ENCODE measurements at places on chromosomes 2 and 18.
A peak's percentile ranks its signal among the peaks of the same experiment; 100 is the strongest.

- DNase-seq: no peak
Observed at GRCh38 chr18:63090334-63090733, 229.2 kb downstream of the BCL2 start.

- no peak for DNase-seq
Observed at GRCh38 chr2:1210352-1210751, 202.9 kb upstream of the TPO start.

DNA sequence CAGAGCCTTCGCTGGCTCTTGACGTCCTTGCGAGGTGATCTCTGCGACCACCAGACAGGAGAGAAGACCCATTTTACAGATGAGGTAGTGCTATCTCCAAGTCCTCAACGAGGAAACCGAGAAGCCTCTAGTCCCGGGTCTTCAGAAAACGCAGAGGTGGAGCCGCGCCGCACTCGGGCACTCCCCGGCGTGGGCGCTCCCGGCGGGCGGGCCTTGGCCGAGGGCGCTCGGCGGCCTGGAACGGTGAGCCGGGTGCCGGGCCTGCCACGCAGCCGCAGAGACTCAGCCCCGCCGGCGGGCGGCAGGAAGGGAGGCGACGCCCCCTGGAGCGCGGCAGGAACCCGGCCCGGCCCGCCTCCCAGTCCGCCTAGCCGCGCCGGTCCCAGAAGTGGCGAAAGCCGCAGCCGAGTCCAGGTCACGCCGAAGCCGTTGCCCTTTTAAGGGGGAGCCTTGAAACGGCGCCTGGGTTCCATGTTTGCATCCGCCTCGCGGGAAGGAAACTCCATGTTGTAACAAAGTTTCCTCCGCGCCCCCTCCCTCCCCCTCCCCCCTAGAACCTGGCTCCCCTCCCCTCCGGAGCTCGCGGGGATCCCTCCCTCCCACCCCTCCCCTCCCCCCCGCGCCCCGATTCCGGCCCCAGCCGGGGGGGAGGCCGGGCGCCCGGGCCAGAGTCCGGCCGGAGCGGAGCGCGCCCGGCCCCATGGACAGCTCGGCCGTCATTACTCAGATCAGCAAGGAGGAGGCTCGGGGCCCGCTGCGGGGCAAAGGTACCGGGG lies at the start of gene CTDSP1:
Gene CTDSP1 (plus strand): TSS at position 478 of the 776 bp plus-strand sequence. CDS start 223 bp downstream, at position 701.
- peak; percentile 92 for DNase-seq

- no peak for DNase-seq
Observed at GRCh38 chr18:23981369-23981980, 33.1 kb upstream of the TTC39C start.

GRCh38 chr2:55721596-55722215 lies 28.1 kb upstream of the PNPT1 start:
- no peak for DNase-seq

DNA sequence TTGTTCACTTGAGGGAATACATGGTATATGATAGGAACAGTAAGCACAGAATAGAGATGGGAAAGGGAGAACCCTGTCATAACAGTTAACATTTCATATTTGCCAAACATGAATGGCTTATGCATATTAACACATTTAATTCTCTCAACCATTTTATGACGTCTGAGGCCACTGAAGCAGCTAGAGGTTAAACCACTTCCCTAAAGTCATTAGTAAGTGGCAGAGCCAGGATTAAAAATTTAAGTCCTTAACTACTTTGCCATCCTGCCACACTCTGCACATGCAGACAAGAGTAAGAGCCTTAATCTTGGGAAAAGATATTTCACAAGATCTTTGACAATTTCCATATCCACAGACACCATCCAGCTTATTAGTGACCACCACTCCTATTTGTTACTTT lies 2.1 kb downstream of the LIPT1 start:
- DNase-seq: no peak

DNA sequence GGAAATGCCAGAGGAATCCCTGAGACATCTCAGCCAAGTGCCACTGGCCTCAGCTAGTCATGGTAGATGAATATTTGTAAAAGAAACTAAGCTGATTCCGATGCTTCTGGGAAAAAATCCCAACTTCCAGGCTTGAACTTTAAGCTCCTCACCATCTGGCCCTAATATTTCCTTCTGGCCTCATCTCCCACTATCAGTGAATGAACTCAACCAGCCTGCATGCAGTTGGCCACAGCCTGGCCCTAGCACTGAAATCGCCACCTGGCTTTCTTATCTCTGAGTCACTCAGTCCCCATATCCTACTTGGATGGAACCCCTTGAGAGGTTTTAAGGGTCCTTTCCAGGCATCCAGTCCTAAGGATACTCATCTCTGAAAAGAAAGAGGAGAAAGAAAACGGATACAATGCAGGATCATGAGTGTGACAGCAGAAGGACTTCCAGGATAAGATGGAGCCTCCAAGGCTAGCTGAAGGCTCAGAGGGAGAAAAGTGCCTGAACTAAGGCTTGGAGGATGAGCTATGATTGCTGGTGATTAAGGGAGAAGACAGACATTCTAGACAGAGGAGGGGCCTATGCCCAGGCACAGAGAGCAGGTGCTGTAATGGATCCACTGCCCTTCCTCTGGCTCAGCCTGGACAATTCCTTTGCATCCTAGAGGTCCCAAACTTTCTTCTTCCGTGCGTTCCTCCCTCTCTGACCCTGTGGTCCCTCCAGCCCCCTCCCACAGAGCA lies 141.5 kb upstream of the MYCN start:
- DNase-seq: no peak

- DNase-seq: no peak
Observed at GRCh38 chr18:58983260-58984155, 118.8 kb downstream of the ZNF532 start.

- no peak for DNase-seq
Observed at GRCh38 chr18:58102875-58103274, 58.8 kb downstream of the NEDD4L start.

GRCh38 chr2:197992482-197993133 lies 188.2 kb downstream of the PLCL1 start:
- no peak for DNase-seq

DNA sequence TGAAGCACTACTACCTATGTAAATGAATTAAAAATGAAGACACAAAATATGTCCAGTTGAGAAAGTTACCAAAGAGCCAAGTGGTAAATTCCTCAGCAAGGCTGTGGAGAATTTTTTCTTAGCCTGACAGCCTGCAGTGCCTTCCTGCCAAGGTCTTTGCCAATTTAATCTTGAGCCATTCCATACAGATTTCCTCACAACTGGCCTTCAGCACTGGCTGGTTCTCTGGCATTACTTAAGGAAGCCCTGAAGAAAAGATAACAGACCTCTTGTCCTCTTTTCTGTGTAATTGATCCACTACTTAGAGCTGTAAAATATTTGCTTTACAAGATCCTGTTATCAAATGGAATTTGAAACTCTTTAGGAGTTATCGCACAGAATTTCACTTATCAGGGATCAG lies 334.2 kb upstream of the LRRTM1 start:
- no peak for DNase-seq

- no peak for DNase-seq
Observed at GRCh38 chr18:47168913-47169312, 7.3 kb downstream of the IER3IP1 start.

GRCh38 chr2:74572178-74572925 lies 17.8 kb downstream of the DOK1 start:
- DNase-seq: no peak

- DNase-seq: no peak
Observed at GRCh38 chr2:64839844-64840243, 149.4 kb upstream of the SLC1A4 start.

- no peak for DNase-seq
Observed at GRCh38 chr2:8568543-8569302, 113.1 kb upstream of the ID2 start.

DNA sequence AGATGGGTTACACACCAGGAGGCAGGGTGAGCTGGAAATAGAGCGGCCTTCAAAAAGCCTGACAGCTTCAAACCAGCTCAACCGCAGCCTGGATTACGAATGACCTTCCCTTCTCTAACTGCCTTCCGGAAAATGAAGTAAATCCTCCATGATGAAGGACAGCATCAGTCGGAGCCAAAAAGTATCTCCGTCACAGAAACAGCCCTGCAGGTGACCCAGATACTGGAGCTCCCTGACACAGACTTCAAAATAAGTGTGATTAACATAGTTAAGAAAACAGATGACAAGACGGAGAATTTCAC lies 10.3 kb upstream of the CIB4 start:
- no peak for DNase-seq

GRCh38 chr2:195121341-195121740 lies 535.7 kb upstream of the SLC39A10 start:
- no peak for DNase-seq

DNA sequence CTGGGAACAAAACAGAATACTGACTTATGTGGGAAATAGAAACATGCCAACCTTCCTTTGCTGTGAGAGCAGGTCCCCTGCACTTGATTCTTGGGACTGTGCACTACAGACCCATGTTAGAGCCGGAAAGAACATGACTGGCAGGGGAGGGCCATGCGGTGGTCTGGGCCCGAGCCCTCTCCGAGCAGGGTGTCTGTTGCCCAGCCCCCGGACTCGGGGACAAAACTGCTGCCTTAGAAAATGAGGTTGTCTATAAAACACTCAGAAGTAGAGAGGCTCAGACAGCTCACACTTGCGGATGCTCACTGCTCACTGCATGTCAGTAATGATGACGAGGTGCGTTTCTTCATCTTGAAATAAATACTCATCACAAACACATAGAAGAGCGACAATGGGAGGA lies 270.7 kb upstream of the HDAC4 start:
- DNase-seq: no peak

GRCh38 chr2:190755772-190756415 lies 107.0 kb downstream of the NAB1 start:
- DNase-seq: no peak

GRCh38 chr18:45232061-45232460 lies 383.2 kb upstream of the SLC14A2 start:
- DNase-seq: no peak

GRCh38 chr2:69013142-69013839 lies at the start of gene ANTXR1:
TSS of gene ANTXR1 (plus strand) at chr2:69013179. CDS start at chr2:69013500, 321 bp downstream.
- DNase-seq: peak; percentile 17

DNA sequence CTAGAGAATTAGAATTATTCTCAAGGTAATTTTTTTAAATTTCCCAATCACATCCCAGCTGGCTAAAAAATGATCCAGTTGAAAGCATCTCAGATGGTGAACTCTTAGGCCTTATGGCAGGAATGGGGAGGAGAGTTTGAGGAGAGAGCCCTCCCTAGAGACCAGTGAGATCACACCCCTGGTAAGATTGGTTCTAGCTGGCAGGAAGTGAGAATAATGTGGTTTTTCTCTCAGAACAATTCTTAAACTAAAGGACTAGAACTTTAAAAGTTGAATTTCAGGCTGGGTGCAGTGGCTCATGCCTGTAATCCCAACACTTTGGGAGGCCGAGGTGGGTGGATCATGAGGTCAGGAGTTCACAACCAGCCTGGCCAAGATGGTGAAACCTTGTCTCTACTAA lies 120.2 kb downstream of the MYO3B start:
- no peak for DNase-seq

DNA sequence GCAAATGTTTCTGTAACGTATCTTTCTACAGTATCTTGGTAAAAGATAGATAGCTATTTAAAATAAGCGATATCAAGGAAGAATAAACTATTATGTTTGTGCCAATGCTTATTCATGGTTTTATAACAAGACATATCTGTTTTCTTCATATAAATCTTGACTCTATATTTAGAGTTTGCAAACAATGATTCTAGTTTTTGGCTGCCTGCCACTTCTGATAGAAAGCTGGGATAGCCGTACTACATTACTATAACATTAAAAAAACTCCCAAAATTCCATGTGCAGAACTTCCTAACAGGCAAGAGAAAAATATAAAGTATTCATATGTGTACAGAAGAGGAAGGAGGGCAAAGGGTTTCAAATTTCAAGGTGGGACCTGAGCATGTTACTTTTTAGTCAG lies 985.0 kb downstream of the BCL11A start:
- DNase-seq: no peak

- DNase-seq: no peak
Observed at GRCh38 chr2:25585189-25585588, 88.2 kb downstream of the DTNB start.

DNA sequence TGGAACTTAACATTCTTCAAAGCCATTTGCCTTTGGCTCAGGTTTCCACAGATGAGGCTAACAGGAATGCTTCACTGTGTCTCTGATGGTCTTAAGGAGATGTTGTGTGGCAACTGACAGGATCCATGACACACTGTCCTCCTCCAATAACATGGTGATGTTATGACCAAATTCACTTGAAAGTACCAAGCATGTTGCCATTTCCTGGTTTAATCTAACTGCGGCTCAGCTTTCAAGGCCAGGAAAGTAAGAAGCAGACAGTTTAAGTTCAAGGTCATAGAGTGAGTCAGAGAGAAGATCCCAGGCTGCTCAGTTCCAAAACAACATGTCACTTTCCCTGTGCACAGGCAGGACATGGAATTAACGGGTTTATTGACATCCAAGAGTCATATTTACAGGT lies 513.6 kb downstream of the STK39 start:
- DNase-seq: no peak

GRCh38 chr2:119005051-119005450 lies 63.1 kb downstream of the MARCO start:
- DNase-seq: no peak

DNA sequence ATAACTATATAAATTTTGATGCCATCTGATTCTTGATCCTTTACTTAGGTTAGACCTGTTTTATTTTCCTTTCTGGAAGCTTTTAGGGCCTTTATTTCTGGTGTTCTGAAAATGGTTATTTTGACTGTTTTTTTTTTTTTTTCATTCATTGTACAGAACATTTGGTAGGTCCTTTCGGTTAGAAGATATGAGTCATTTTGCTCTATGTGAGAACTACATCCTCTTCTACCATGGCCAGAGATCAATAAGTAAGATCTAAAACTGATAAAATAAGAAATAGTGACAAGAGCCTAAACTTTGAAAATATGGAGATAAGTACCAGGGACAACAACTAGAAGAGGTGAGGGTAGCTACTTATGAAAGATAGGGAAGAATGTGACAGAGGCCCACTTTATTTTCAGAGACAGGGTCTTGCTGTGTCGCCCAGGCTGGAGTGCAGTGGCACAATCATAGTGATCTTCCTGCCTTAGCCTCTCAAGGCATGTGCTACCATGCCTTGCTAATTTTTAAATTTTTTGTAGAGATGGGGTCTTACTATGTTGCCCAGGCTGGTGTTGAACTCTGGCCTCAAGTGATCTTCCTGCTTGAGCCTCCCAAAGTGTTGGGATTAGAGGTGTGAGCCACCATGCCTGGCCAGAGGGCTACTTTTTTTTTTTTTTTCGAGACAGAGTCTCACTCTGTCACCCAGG lies 66.5 kb downstream of the EIF2AK3 start:
- DNase-seq: no peak

- no peak for DNase-seq
Observed at GRCh38 chr18:63131106-63131958, 188.2 kb downstream of the BCL2 start.

DNA sequence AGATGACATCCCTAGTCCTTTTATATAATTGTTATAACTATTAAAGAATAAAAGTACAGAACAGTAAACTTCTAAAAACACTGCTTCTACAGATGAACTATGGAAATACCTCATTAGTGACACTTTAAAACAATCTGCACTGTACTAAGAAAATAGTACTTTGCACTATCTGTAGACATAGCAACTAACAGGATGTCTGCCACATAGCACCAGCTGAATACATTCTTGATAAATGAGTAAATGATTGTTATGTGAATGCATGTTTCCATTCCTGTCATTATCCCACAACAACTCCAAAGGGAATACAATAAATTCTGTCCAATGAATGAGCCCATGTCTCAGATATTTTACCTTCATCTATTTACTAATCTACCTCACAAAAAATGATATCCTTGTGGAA lies 115.3 kb upstream of the SLC35G4 start:
- no peak for DNase-seq
